ENCODE measurements at places on chromosomes 6 and 20.

DNA sequence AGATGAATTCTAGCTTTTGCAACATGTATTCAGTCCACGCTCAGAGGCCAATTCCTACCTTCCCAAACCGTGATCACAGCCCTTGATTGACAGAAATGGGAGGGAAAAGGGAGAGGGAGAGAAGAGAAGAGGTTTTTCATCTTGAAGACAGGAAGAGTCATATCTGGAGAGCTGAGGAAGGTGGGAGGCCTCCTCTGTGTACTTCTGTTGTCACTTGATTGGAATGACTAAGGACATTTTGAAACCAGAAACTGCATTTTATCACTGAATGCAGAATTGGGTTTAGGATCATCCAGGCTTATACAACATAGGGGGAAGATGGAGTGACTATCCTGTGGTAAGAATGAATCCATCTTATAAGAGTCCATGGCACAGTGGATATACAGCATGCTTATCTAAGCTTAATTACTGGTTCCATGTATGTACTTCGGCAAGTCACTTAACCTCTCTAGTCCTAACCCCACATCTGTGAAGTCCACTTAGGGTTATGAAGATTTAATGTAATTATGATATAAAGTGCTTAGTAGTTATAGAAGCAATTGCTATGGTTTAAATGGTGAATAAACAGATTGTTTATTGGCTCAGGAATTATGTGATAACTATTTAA lies 144.0 kb downstream of the BCKDHB start:
- peak; percentile 4 for DNase-seq

GRCh38 chr6:27644528-27644927 lies 171.6 kb upstream of the ZNF184 start:
- no peak for DNase-seq

GRCh38 chr6:131107151-131107550 lies 28.1 kb upstream of the AKAP7 start:
- no peak for DNase-seq

DNA sequence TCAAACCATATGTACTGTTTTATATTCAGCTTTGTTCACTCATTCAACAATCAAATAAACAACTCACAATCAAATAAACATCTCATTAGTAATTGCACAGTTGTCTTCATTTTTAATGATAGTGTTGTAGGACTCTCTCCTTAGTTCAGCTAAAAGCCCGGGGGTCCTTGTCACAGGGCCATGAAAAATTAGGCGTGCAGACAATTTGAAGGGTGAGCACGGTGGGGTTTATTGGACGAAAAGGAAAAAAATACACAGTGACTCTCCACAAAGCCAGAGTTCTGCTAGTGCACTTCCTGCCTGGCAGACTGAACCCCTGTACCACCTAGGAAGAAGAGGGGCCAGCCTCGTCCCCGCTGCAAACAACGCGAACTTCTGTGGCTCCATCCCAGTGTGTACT lies 257.6 kb upstream of the FLRT3 start:
- DNase-seq, result no peak

- no peak for DNase-seq
Observed at GRCh38 chr6:151481786-151482185, 12.0 kb upstream of the CCDC170 start.

DNA sequence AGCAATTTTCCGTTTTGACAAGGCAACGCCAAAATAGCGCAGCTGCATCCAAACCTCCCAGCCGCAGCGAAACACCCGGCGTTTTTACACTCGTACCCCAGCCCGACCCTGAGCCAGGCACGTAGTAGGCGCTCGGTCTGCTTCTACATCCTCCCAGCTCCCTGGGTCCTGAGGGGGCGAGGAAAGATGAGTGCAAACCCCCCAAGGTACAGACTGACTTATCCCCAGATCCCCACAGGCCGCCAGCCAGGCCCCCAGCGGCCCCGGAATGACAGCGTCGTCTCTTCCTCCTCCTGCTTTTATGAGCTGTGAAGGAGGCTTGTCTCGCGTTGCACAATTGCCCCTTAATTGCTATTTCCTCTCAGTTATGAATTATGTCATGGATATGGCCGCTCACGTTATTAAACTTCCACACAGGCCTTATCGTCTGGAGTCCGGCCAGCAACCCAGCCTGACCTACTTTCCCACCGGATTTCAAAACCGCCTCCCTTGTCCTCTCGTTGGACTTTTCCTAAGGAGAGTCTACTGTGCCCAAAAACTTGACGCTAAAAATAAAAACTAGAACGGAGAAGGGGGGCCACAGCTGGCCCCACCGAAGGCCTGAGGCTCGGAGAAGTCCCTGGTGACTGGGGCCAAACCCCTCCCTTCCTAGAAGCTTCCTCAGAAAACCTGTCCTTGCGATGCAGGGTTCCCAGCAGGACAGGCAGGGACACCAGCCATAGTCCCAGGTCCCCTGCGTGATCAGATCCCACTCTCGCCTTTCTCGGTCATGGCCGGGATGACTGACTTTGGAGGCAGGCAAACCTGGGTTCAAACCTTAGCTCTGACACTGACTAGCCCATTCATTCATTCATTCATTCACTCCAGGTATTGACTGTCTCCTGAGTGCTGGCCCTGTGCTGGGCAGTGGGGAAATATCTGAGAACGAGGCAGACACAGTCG lies 130.9 kb upstream of the PTPN1 start:
- DNase-seq, result no peak

GRCh38 chr6:56650191-56650590 lies 7.5 kb upstream of the DST start:
- DNase-seq, result no peak

DNA sequence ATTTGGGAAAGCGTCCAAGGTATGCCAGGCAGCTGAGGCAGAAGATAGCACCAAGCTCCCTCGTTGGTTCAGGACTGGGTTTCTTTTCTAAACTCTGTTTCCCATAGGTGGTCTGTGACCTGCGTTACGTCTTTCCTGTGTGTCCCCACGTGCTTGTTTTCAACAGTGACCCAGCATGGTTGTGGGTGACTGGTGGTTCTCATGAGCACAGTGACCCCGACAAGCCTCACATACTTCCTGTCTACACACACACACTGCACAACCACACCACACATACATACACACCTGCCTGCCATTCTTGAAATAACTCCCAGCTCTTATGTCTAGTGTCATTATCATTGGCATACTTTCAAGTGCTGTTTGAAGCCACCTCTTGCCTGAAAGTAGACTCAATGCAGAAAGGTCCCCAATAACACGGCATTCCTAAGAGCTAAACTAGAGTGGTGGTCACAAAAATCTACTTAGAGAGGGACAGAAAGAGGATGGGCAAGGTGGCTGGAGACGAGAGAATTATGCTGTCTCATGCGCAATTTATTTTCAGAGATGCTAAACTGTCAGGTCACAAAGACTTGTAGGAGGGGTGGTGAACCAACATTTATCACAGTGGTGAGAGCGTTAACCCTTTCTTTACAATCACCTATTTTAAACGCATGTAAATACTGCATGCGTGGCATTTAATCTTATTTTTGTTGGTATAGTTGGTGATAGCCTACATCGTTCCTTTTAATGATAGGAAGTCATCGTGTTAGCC lies 66.7 kb downstream of the GCNT2 start:
- DNase-seq, result no peak

- DNase-seq, result no peak
Observed at GRCh38 chr20:10524643-10525042, 89.5 kb downstream of the SLX4IP start.

DNA sequence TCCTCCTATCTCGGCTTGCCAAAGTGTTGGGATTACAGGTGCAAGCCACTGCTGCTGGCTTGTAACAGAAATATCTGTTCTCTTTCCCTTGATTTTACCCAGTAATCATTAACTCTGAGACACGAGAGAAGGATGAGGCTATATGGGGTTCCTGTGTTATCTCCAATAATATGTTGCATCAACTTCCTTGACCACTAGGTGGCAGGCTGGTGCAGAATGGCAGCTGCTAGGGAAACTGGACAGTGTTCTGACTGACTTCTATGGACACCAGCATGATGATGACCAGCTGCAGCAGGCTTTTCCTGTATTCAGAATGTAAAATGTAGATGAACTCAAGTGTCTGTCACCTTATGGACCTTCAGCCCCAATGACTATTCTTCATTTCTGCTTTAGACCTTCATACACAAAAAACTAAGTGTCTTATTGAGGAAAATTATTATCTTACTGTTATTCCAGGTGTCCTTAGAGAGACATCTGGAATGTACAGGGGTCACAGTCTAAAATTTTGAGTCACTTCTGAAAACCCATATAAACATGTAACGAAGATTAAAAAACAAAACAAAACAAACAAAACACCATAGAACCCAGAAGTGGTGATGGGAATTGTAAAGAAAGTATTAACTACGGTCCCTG lies 20.4 kb upstream of the CD109 start:
- DNase-seq, result peak; percentile 39

GRCh38 chr20:12849225-12849910 lies 159.4 kb upstream of the SPTLC3 start:
- no peak for DNase-seq

DNA sequence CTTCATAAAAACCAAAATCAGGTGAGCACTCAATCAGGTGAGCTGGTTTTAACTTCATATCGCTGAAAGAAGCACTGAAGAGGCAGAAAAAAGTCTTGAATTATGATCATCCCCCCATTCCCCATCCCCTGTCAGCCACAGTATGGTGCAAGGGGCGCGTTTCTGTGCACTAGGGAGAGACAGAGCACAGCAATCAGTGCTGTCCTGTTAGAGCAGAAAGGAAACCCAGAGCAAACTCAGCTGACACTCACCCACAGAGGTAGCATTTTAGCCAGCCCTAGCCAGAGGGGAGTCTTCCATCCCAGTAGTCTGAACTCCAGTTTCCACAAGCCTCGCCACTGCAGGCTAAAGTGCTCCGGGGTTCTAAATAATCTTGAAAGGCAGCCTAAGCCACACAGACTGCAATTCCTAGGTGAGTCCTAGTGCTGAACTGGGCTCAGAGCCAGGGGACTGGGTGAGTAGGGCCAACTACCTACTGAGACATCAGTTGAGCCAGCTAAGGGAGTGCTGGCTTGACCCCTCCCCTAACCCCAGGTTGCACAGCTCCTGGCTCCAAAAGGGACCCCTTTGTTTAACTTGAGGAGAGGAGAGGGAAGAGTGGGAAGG lies 1352.6 kb upstream of the GJE1 start:
- DNase-seq, result no peak

GRCh38 chr6:112482373-112482772 lies 135.2 kb downstream of the RFPL4B start:
- DNase-seq, result no peak

GRCh38 chr6:88220493-88220892 lies 54.3 kb upstream of the CNR1 start:
- DNase-seq, result no peak

GRCh38 chr6:254016-254415 lies 38.3 kb upstream of the DUSP22 start:
- no peak for DNase-seq

- no peak for DNase-seq
Observed at GRCh38 chr6:157831018-157831369, 7.9 kb downstream of the SNX9 start.

- DNase-seq, result no peak
Observed at GRCh38 chr20:2618815-2619214, 33.6 kb upstream of the NOP56 start.

- DNase-seq, result no peak
Observed at GRCh38 chr6:44002067-44002592, 125.1 kb downstream of the MRPL14 start.

DNA sequence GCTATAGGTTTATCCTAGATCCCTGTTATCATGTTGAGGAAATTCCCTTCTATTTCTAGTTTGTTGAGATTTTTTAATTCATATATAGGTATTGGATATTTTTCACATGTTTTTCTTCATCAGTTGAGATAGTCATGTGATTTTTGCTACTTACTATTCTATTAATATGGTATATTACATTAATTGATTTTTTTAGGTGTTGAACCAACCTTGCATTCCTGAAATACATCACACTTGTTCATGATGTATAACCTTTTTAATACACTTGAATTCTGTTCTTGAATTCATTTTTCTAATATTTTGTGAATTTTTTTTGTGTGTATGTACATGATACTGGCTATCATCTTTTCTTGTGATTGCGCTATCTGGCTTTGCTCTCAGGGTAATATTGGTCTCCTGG lies 25.5 kb upstream of the CAP2 start:
- no peak for DNase-seq

GRCh38 chr20:57282670-57283361 lies 16.4 kb upstream of the BMP7 start:
- DNase-seq, result no peak

- peak; percentile 53 for DNase-seq
Observed at GRCh38 chr6:71139249-71139648, 149.4 kb upstream of the OGFRL1 start.

DNA sequence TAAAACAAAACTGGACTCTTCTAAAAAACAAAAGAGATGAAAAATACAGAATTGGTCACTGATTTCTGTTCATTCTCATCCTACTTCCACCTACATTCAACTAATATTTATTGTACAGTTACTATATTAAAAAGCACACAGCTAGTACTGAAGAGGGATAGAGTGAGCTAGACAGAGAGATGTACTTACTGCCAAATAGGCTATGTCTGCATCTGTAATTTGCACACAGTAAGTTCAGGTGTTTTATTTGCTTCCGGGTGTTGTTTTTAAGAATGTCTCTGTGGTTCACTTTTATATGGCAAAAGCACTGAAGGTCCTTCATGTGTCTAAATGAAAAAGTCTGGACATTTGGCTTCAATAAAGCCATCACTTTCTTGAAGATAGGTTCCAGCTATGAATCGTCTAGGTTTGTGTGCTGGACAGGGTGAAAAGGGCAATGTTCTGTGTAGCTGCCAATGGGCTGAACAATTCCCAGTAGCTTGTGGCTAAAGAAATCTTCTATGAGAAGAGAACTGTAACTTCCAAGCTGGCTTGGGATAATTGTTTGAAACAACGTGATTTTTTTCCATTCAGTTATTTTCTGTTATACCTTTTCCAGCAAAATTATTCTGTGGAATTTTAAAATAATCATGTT lies 47.3 kb downstream of the EPB41L2 start:
- DNase-seq, result no peak

- DNase-seq, result no peak
Observed at GRCh38 chr6:170257376-170257775, 33.5 kb downstream of the DLL1 start.

GRCh38 chr6:46410334-46410953 lies 80.8 kb downstream of the RCAN2 start:
- no peak for DNase-seq
